CD4-positive, alpha-beta T cell treated with Interleukin-4 for 4 hours (primary cell): ENCODE measurements at places on chromosomes 3 and 15.

DNA sequence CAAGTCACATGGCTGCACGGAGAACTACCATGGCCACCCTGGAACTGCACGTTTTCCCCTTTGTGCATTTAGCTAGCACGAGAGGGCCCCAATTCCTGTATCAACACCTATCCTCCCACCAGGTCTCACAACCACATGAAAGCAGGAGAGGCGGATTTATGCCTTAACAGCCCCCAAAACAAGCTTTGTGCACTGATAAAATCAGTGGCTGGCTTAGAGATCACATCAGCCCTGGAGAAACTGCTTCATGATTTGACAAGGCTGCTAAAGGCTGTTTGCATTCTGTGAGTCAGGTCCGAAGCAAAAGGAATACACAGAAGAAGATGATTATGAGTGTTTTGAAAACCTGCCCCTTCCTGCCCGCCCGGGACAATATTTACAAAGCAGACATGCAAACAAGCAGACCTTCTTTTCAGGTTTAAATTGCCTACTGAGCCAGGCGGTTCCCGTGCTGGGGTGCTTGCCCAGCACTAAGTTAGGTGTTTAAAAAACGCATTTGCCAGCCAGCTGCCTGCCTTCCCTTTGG, 25.9 kb downstream of the CEMIP start:
- DNase-seq: no peak

DNA sequence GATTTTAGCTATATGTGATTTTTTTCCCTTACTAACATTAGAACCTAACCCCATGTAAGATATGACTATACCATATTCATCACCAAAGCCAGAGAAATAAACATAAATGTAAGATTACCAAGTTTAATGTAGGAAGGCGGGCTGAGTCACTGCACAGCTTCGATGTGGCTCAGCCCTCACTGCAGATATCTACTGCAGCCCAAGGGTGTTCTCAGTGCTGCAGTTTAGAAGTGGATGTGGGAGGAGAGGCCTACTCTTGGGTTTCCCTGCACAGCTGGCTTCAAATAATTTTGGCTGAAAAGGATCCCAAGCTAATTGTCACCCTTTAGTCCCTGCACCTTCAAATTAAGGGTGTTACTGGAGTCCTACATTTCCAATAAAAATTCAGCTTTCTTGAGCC, 9.3 kb downstream of the ARPP19 start:
- peak; percentile 45 for DNase-seq

DNA sequence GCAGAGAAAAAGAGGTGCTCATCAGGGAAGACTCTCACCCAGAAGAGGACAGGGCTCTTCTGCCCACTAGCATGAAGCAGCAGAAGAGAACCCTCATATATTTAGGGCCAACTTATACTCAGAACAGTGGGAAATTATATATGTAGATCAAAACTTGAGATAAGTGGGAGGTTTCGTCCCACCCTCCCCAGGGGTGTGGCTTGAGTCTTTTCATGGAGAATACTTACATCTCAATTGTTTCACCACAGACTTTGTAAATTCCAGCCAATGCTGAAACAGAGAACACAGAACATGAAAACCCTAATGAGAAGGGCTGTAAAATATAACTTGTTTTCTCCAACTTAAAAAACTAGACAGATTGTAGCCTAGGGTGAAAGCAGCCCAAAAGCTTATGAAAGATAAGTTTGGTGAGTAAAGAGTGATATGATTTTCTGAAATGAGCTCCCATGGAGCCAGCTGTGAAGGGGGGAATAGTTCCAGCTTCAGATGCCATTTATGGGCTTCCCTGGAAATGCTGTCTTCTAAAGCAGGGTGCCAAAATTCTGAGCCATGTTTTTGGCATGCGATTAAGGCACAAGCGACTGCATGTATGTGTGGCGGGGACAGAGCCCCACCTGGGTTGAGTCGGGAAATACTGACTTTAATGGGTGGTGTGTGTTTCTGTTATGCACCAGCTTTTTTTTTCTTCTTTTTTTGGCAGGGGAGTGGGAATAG, 92.9 kb downstream of the WDR76 start:
- no peak for DNase-seq

DNA sequence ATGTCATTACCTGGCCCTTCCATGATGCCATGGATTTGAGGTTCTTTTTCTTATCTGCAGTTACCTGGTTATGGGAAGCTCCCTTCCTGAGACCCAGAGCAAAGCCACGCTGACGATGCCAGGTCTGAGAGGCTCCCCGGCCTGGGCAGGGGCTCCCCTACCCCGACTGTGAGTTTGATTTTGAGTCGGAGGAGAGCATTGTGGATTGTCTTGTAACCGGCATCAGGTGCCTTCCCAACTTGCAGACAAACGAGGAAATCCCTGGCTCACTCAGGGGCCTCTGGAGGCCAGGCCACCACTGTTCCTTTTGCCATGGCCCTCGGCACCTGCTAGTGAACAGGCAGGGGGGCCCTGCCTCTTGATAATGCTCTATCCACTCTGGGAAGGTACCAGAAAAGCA, 151.4 kb downstream of the ATP10A start:
- no peak for DNase-seq

- DNase-seq: no peak
Observed at GRCh38 chr3:15479400-15480224, 41.9 kb downstream of the COLQ start.

DNA sequence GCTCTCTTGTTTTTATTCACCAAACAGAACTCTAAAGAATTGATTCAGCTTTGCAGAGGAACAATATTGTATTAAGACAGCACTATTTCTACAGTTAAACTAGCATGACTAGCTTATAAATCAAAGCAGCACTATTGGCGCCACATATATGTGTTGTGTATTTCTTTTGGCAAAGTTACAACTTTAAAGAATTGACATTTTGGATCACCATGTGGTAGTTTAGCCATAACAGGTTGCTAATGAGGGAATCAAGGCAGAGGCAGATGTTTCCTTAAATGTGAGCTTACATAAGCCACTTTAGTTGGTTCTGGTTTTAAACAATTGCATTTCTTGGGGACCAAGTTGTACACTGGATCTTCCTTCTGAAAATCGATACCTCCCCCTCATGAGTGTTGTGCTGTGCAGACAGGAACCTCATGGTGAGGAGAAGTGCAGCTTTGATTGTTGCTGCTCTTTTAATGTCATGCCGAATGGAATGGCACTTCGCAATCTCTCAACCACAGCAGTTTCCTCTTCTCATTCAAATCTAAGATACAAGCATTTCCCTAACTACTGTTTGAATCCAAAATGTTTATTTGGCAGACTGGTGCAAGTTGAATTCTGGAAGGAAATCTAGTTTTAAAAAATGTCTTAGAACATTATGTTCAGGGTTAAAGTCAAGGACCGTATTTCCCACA, 151.2 kb downstream of the MYRIP start:
- no peak for DNase-seq

DNA sequence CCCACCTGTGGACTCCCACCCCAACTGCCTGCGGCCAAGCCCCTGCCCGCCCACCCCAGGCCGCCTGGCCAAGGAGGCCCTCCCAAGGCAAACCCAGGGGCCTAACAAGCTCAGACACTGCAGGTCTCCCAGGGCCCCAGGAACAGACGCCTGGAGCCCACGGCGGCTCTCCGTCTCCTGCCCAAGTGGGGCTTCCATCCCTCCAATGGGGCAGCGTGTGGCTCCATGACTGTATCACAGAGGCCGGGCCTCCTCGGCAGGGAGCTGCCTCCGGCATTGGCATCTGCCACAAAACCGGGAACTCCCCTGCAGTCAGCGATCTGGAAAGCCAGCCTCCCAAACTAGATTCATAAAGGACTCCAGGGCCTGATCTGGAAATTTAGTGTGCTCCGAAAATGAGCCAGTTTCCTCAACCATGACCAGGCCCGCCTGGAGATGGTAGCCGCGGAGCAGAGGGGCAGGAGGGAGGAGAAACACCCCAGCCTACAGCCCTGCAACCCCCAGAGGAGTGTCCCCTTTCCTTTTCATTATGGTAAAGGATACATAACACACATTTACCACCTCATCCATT, 148.3 kb upstream of the IQSEC1 start:
- no peak for DNase-seq

DNA sequence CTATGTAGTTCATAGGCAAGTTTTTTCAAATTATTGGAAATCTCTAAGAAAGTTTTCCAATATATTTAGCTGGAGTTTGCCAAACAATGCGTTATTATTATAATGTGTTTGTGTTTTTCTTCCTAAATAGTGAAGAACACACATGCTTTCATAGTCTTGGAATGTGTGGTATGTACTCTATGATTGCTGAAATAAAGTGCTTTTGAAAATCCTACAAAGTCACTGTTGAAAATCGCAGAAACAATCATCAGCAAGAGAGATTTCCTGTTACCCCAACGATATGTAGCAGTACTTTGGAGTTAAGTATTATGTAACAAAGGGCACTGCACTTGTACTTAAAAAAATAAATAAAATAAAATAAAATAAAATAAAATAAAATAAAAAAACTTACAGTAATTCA, 796.2 kb downstream of the NAALADL2 start:
- no peak for DNase-seq

- DNase-seq: no peak
Observed at GRCh38 chr3:71191031-71191482, 392.5 kb downstream of the FOXP1 start.

DNA sequence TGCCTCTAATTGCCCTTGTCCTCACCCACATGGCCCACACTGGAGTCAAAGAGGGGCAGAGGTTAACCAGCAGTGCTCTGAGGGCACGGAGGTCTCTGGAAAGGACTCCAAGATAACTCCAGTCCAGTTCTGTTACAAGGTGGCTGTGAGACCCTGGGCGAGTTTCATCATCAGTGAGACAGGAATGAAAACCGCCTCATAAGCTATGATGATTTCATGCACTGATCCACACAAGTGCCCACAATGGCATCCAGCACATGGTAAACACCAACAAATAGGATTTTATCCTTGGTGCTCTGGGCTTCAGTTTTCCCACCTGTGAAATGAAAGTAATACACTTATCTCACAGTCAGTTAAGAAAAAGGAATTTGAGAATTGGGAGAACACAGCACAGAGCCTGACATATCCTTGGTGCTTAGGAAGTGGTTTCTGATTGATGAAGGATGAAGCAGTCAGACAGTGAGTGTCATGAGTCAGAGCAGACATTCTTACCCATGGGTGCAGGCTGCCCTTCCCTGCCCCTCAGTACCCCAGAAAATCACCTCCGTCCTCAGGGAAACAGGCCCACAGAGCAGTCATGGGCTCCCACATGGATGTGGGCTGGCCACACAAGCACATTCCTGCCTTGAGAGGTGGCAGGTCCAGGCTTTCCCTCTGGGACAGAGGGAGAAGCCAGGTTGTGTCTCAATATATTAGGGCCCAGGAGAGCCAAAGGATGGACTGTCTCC, 48.4 kb downstream of the DAPK2 start:
- DNase-seq: no peak

DNA sequence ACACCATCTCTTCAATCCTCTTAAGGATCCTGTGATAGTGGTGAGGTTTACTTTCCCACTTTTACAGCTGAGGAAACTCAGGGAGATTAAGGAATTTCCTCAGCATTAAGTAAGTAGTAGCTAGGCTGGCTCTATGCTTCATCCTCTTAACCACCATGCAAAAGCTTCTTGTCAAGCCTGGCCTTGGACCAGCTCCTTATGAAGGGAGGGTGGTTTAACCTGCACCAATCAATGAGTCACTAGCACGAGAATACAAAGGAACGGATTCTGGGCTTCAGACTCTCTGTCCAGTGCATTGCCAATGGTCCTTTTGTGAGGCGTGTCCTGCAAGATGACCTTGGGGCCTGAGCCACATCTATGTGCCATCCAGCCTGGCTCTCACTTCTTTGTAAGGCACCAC, 202.0 kb upstream of the CFAP20DC start:
- DNase-seq: no peak

DNA sequence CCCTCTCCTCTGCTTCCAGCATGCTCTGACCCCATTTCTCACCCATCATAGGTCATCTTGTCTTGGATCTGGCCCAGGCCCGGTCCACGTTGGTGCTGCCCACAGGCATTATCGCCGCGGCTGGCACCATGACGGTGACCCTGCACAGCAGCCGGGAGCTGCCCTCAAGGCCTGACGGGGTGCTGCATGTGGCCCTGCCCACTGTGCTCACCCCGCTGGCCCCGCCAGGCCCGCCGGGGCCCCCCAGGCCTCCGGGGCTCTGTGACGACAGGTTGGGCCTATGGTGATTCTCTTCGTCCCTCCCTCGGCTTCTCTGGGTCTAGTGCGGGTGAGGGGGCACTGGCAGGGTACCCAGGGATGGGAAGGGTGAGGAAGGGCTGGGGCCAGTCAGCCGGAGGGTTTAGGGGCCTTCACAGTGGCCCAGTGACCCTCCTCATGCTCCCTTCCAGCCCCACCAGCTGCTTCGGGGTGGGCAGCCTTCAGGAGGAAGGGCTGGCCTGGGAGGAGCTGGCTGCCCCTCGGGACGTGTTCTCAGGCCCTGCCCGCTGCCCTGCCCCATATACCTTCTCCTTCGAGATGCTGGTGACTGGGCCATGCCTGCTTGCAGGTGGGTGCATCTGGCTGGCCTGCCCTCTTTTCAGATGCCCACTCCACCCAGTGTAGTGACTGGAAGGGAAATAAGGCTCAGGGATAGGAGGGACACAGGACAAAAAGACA, 3.9 kb downstream of the VWA5B2 start:
- DNase-seq: no peak

GRCh38 chr3:137165117-137165806, 207.5 kb downstream of the IL20RB start:
- DNase-seq: no peak

- no peak for DNase-seq
Observed at GRCh38 chr3:120773932-120774331, 31.4 kb downstream of the GTF2E1 start.

DNA sequence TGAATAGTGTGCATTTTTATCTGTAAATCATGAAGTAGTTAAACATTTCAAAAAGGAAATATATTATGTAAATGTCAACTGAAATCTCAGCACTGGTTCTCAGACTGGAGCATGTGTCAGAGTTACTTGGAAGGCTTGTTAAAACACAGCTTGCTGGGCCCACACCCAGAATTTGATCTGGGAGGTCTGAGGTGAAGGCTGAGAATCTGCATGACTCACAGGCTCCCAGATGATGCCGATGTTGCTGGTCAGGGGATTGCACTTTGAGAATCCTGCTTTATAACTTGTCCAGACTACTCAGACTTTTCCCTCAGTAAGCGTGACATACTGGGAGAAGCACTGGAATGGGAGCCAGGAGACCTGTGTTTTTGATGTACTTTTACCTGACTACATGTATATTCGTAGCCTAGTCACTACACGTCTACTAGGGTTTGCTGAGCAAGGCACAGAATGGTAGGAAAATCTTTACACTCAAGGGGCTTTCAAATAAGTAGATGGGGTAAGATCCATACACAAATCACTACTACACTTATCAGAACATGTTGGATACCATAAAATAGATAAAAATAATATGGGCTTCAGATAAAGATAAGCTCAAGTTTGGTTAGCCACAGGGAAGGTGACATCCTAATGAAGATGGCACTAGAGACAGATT, 77.1 kb upstream of the MEX3B start:
- no peak for DNase-seq

GRCh38 chr3:133890972-133891644, 4.6 kb downstream of the RAB6B start:
- DNase-seq: no peak

GRCh38 chr3:151124476-151124875, 39.0 kb downstream of the MED12L start:
- no peak for DNase-seq
